Kidney (tissue), 22 donors: ENCODE measurements at places on chromosomes 2 and 18.

DNA sequence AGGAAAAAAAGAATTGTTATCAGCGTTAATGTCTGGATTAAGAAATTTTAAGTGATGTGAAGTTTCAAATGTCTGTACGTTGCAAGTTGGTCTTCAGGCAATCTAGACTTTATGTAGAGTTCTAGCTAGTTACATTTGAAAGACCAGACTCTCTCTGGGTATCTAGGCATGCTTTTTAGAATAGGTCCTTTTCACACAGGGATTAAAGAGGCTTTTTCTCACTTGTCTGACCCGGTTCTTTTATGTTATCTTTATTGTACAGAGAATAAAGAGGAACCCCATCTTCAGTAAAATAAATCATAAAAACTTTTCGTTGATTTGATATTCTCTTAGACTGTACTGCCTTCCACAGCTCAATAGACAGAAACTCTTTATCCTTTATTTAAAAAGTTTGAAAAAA lies 8.5 kb upstream of the EML6 start:
- H3K4me3 ChIP-seq, result no peak overlapping the region
- no peaks in the 10 kb centered on the region for H3K27me3 ChIP-seq
- no peaks in the 10 kb centered on the region for H3K36me3 ChIP-seq
- no peak for DNase-seq
- peaks cover 2% of the 10 kb centered on the region for H3K4me1 ChIP-seq

GRCh38 chr2:42663106-42663780 lies 94.8 kb downstream of the MTA3 start:
- no peaks in the 10 kb centered on the region for H3K36me3 ChIP-seq
- H3K4me1 ChIP-seq, result no peaks in the 10 kb centered on the region
- DNase-seq, result peak; percentile 77
- no peaks in the 10 kb centered on the region for H3K27me3 ChIP-seq
- no peak overlapping the region for H3K27ac ChIP-seq
- no peak overlapping the region for H3K4me3 ChIP-seq

DNA sequence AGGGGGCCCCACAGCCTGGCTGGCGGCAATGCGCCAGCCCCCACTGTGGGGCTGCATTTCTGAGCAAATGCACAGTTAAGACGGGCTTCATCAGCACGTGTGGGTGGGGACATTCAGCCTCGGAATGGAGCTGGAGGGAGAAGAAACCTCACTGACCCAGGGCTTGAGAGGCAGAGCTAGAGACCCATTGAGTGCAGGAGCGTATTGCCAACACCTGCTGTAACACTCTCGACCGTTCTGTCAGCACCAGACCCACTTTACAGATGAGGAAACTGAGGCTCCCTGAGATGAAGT lies 200.9 kb upstream of the RAB6C start:
- no peak overlapping the region for H3K27ac ChIP-seq
- H3K27me3 ChIP-seq, result no peaks in the 10 kb centered on the region
- no peaks in the 10 kb centered on the region for H3K4me1 ChIP-seq
- no peak overlapping the region for H3K4me3 ChIP-seq

GRCh38 chr2:106095478-106096298 lies 98.4 kb downstream of the UXS1 start:
- DNase-seq, result no peak
- H3K27ac ChIP-seq, result no peak overlapping the region
- H3K36me3 ChIP-seq, result peaks cover 9% of the 10 kb centered on the region
- no peaks in the 10 kb centered on the region for H3K4me1 ChIP-seq
- no peak overlapping the region for H3K4me3 ChIP-seq

DNA sequence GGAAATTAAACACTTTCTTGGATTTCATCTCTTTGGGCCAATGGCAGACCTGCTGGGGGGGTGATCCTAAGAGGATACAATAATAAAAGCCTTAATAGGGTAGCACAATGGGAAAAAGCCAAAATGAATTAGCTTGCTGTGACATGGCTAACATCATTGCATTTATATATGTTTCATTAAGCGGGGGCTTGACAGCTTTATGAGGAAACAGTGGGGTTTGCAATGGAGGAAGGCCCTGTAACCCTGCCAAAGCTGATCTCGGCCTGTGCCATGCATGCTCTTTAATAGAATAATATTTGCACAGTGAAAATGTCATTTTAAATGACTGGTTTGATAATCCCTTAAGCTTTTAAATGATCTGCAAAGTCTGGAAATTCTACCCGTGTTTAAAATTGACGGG lies 291.5 kb downstream of the SLC4A3 start:
- H3K36me3 ChIP-seq, result no peaks in the 10 kb centered on the region
- H3K4me1 ChIP-seq, result no peaks in the 10 kb centered on the region
- no peak overlapping the region for H3K4me3 ChIP-seq
- no peaks in the 10 kb centered on the region for H3K27me3 ChIP-seq
- no peak for DNase-seq

- H3K36me3 ChIP-seq, result no peaks in the 10 kb centered on the region
- H3K4me3 ChIP-seq, result no peak overlapping the region
- H3K27ac ChIP-seq, result no peak overlapping the region
- no peaks in the 10 kb centered on the region for H3K4me1 ChIP-seq
- no peaks in the 10 kb centered on the region for H3K27me3 ChIP-seq
Measured at GRCh38 chr2:11550302-11550701, 16.5 kb downstream of the GREB1 start.

DNA sequence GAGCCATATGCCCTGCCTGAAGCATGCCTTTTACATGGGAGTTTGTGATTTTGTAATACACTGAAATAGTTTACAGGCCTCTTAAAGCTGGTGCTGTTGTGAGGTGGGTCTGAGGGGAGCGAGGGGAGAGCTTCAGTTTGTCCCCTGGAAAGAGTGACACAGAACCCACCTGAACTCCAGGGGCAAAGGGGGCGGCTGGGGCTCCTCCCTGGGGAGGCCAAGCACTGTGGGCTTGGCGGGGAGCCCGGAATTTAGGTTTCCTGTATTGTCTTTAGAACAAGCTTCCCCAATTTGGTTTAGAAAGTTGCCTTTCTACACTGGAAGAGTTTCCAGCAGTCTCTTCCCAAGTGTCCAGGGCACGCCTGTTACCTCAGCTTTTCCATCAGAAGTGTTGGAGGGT lies 75.7 kb downstream of the VAPA start:
- H3K36me3 ChIP-seq, result no peaks in the 10 kb centered on the region
- no peaks in the 10 kb centered on the region for H3K27me3 ChIP-seq
- H3K27ac ChIP-seq, result no peak overlapping the region
- peaks cover 4% of the 10 kb centered on the region for H3K4me1 ChIP-seq
- DNase-seq, result no peak

GRCh38 chr2:188114014-188114413 lies 177.7 kb upstream of the GULP1 start:
- H3K27ac ChIP-seq, result no peak overlapping the region
- DNase-seq, result no peak
- no peaks in the 10 kb centered on the region for H3K4me1 ChIP-seq

DNA sequence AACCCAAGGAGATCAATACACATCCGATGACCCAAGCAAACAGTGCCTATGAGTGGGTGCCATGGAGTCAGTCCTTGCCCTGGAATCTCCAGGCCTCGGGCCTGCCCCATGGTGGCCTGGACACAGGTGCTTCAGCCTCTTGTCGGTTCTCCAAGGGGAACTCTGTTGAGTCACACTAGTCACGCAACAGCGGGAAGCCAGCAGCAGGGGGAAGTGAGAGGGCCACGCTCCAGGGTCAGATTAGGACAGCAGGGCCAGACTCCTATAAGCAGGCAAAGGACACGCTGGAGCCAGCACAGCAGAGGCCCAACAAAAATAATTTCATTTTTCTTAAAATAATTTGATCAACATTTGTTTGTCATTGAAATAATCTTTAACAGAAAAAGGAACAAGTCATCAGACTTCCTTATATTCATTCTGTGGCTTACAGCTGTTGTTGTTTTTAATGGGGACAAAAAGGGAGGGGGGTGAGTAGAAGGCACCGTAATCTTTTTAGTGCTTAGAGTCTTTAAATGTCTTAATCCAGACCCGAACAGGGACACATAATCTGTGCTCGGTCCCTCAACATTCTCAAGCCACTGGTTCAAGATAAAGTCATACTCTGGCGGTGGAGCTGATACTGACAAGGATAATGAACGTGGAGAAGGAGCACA lies 16.4 kb upstream of the ARMC9 start:
- H3K4me1 ChIP-seq, result peaks cover 7% of the 10 kb centered on the region
- no peak overlapping the region for H3K4me3 ChIP-seq
- H3K27ac ChIP-seq, result no peak overlapping the region
- no peak for DNase-seq
- no peaks in the 10 kb centered on the region for H3K36me3 ChIP-seq
- no peaks in the 10 kb centered on the region for H3K27me3 ChIP-seq

DNA sequence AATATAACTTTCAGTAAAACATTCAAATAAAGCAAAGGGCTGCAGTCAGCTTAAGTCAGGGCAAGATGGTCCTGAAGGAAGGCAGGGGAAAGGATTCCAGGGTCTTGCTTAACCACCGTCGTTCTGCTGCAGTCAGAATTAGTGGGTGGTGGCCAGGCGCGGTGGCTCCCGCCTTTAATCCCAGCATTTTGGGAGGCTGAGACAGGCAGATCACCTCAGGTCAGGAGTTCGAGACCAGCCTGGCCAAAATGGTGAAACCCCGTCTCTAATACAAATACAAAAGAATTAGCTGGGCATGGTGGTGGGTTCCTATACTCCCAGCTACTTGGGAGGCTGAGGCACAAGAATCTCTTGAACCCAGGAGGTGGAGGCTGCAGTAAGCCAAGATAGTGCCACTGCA lies 6.8 kb downstream of the SLC19A3 start:
- DNase-seq, result no peak
- H3K4me1 ChIP-seq, result no peaks in the 10 kb centered on the region
- H3K36me3 ChIP-seq, result no peaks in the 10 kb centered on the region
- no peak overlapping the region for H3K4me3 ChIP-seq
- H3K27me3 ChIP-seq, result no peaks in the 10 kb centered on the region

- no peaks in the 10 kb centered on the region for H3K27me3 ChIP-seq
- H3K4me3 ChIP-seq, result no peak overlapping the region
- H3K4me1 ChIP-seq, result no peaks in the 10 kb centered on the region
- DNase-seq, result no peak
Measured at GRCh38 chr2:134469516-134470115, 215.7 kb downstream of the MGAT5 start.

GRCh38 chr2:237154082-237154638 lies 68.5 kb downstream of the COPS8 start:
- H3K27ac ChIP-seq, result no peak overlapping the region
- no peaks in the 10 kb centered on the region for H3K27me3 ChIP-seq
- H3K4me3 ChIP-seq, result no peak overlapping the region
- peak; percentile 69 for DNase-seq
- H3K36me3 ChIP-seq, result no peaks in the 10 kb centered on the region

GRCh38 chr2:109406301-109406700 lies 207.5 kb downstream of the SEPTIN10 start:
- no peaks in the 10 kb centered on the region for H3K36me3 ChIP-seq
- no peaks in the 10 kb centered on the region for H3K4me1 ChIP-seq
- no peak for DNase-seq
- no peak overlapping the region for H3K4me3 ChIP-seq

- H3K27me3 ChIP-seq, result no peaks in the 10 kb centered on the region
- no peaks in the 10 kb centered on the region for H3K4me1 ChIP-seq
- DNase-seq, result no peak
- H3K36me3 ChIP-seq, result no peaks in the 10 kb centered on the region
- no peak overlapping the region for H3K4me3 ChIP-seq
Measured at GRCh38 chr2:133286326-133286922, 281.8 kb downstream of the NCKAP5 start.

DNA sequence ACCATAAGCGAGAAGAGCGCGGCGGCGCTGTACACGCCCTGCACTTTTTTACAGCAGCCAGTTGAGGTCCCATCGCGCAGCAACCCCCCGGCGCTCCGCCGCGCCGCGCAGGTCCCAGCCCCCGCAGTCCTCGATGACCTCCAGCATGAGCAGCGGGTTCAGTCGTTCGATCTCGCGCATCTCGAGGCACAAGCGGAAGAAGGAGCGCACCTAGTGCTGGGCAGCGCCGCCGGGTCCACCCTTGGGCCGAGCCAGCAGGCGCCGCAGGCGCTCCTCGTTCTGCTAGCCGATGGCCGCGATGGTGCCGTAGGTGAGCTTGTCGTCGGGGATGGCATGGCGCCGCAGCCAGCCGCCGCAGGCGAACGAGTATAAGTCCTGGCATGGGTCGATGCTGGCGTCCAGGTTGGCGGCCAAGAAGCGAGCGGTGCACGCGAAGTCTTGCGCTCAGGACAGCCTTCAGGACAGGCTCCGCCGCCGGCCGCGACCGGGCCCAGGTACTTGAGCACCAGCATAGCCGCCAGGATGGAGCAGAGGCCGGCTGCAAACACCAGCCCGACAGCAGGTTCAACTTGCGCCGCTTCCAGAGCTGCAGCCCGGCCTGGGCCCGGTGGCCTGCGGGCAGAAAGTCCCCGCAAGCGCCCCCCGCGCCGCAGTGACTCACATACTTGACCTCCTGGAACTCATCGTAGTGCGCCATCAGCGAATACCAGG lies 8.3 kb downstream of the ALPP start:
- H3K36me3 ChIP-seq, result no peaks in the 10 kb centered on the region
- no peak overlapping the region for H3K4me3 ChIP-seq
- peak; percentile 31 for DNase-seq
- peaks cover 4% of the 10 kb centered on the region for H3K4me1 ChIP-seq
- H3K27ac ChIP-seq, result no peak overlapping the region
